Progenitor cell of endocrine pancreas (in vitro differentiated cells): ENCODE measurements at places on chromosomes 12 and 14. TPM values are rescaled to one million over a fixed set of nuclear protein-coding genes. Genes with fewer than 3 reads are reported as not detected.

PTHLH gene
- total RNA-seq: 0.93 and 1.3 TPM in 2 replicates

GPD1 gene
- 2.0 and 2.1 TPM in 2 replicates for total RNA-seq

FRS2 gene
- total RNA-seq: 42.3 and 42.6 TPM in 2 replicates

ESPL1 gene
- 24.3 and 27.1 TPM in 2 replicates for total RNA-seq

FAM90A1 gene
- 0.22 TPM in 1 of 2 replicates, not detected in the other for total RNA-seq

ZNF10 gene
- total RNA-seq: 24.6 and 26.1 TPM in 2 replicates

DLGAP5 gene
- 31.2 and 32.9 TPM in 2 replicates for total RNA-seq

PCNX1 gene
- total RNA-seq: 56.4 and 65.8 TPM in 2 replicates

DLK1 gene
- 5,491 and 5,856 TPM in 2 replicates for total RNA-seq

MBD6 gene
- total RNA-seq: 158 and 159 TPM in 2 replicates

TEAD4 gene
- 19.7 and 24.5 TPM in 2 replicates for total RNA-seq
